Body of pancreas (tissue), 4 donors: ENCODE measurements at places on chromosomes 6 and 20.

- H3K4me3 ChIP-seq, result no peak overlapping the region
- H3K27ac ChIP-seq, result no peak overlapping the region
- DNase-seq, result no peak
- H3K36me3 ChIP-seq, result peaks cover 2% of the 10 kb centered on the region
- no peaks in the 10 kb centered on the region for H3K27me3 ChIP-seq
Measured at GRCh38 chr20:41177636-41178035, 40.3 kb downstream of the PLCG1 start.

DNA sequence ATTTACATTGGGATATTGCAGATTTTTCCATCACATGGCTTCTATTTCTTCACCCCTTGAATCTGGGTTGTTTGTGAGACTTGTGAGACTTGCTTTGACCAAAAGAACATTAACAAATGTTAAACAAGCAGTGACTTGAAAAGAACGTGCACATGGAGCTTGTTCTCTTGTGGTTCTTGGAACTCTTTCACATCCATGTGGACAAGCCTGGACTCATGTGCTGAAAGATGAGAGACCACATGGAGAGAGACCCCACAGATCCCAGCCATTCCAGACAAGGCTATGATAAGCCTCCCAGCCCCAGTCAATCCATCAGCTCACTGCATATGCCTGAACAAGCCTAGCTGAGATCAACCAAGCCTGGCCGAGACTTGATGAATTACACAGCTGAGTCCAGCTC lies 1365.7 kb upstream of the GJE1 start:
- no peaks in the 10 kb centered on the region for H3K36me3 ChIP-seq
- H3K4me1 ChIP-seq, result no peaks in the 10 kb centered on the region
- H3K4me3 ChIP-seq, result no peak overlapping the region

- no peak for DNase-seq
- no peaks in the 10 kb centered on the region for H3K27me3 ChIP-seq
- no peaks in the 10 kb centered on the region for H3K4me1 ChIP-seq
Measured at GRCh38 chr6:13284646-13285045, 43.7 kb downstream of the TBC1D7 start.

DNA sequence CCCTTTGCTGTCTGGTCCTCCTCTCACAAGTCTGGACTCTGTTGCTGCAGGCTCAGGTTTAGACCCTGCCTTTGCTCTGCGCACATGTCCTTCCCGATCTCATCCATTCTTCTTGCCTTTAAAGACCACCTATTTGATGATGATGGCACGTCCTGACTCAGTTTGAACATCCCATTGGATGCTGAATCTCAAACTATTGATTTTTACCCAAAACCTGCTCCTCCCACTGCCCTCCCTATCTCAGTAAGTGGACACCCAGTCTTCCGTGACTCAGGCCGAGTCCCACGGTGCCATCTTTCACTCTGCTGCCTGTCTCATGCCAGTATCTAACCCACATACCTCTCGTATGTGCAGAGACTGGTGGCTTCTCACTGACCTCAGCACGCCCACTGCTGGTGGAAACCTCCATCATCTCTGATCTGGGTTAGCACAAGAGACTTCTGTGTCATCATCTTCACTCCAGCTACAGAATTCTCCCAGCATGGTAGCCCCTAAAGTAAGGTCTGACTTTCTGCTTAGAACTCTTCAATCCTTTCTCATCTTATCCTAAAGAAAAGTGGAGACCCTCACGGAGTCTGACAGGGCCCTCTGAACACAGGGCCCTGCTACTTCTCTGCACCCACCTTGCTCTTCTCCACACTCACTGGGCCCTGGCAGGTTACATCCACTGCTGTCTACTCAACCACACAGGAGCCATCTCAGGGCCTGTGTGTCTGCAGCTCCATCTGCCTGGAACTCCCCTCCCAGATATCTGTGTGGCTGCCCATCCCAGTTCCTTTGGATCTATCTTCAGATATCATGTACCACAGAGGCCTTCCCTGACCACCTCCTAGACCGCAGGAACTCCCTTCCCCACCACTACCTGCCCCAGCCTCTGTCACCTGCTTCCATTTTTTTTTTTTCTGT lies 387.1 kb upstream of the AGPAT4 start:
- peaks cover 5% of the 10 kb centered on the region for H3K4me1 ChIP-seq
- H3K36me3 ChIP-seq, result no peaks in the 10 kb centered on the region
- no peak overlapping the region for H3K27ac ChIP-seq
- H3K4me3 ChIP-seq, result no peak overlapping the region
- DNase-seq, result no peak
- H3K27me3 ChIP-seq, result no peaks in the 10 kb centered on the region

DNA sequence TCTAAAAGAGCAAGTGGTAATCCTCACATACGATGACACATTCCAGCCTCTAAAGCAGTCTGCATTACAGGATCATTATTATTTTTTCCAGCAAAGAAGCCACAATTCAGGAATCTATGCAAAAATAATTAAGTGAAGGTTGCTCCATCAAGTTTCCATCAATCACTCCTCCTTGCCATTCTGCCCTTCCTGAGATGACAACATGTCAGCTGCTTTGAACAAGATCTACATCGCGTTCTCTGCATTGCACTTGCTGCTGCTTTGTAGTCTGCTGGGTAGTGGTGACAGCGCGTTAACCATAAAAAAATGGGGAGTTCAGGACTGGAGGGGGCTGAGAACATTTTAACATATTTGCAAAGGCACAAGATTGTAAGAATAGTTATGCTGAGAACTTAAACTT lies 147.7 kb downstream of the GMPR start:
- H3K36me3 ChIP-seq, result no peaks in the 10 kb centered on the region
- no peaks in the 10 kb centered on the region for H3K27me3 ChIP-seq
- no peak for DNase-seq
- H3K4me3 ChIP-seq, result no peak overlapping the region
- no peaks in the 10 kb centered on the region for H3K4me1 ChIP-seq
- no peak overlapping the region for H3K27ac ChIP-seq

DNA sequence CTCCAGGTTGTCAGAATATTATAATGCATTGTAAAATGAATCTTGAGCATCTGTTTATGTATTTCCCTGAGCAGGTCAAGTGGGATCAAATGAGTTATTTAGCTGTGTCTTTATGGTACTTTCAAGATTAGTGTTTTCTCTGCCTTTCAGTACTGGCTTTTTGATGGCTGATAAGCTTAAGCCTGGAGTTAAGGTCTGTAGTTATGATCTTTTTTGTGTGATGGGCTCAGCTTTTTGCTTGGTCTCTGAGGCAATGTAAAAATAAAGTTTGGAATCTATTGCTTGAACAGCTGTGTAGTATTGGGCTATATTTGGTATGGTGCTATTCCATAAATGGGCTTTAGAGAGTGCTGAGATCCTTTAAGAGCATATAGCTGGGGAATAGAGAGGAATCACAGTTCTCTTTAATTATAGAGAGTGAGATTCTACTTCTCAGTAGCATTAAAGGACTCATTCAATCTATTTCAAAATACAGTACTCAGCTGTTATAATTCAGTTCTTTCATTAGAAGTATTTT lies 40.7 kb downstream of the ZNF451 start:
- H3K4me3 ChIP-seq, result no peak overlapping the region
- H3K27ac ChIP-seq, result no peak overlapping the region
- no peak for DNase-seq
- H3K36me3 ChIP-seq, result no peaks in the 10 kb centered on the region
